Stimulated activated CD8-positive, alpha-beta memory T cell treated with anti-CD3 and anti-CD28 coated beads, Interleukin-7, amount 100 ng/mL, for 24 hours (primary cell): ENCODE measurements at places on chromosomes 3 and 15.

DNA sequence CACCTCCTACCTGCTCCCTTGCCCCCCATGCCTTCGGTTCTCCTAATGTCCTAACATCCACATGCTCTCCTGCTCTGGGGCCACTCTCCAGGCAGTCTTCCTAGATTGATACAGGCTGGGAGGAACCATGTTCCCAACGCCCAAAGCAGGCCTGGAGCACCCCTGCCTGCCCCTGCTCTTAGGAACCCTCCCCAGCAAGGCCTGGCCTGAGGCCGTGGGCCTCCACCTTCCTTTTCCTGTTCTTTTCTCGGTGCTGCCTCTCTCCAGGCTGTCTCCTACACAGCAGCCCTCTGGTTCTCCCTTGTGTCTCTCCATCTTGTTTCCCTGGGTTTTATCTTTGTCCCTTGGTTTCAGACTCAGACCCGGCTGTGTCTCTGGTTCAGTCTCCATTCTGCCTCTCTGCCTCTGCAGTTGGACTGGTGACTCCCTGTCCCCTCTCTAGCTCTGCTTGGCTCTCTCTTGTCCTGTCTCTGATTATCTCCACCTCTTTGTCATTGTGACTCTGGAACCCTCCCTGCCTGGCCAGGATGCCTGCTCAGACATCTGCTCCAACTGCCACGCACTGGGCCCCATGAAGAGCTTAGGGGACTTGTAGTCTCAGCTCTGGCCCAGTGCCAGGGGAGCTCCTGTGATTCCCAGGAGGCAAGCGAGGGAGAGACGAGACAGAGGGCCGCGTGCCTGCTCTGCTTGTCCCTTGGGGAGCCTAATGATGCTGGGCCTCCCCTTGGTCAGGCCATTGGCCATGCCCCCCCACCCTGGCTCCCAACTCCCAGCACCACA, 26.0 kb upstream of the RPL29 start:
- no peak for DNase-seq

GRCh38 chr3:195163719-195164572, 107.0 kb downstream of the XXYLT1 start:
- no peak for DNase-seq

GRCh38 chr3:191648787-191649186, 187.8 kb downstream of the PYDC2 start:
- DNase-seq, result no peak

DNA sequence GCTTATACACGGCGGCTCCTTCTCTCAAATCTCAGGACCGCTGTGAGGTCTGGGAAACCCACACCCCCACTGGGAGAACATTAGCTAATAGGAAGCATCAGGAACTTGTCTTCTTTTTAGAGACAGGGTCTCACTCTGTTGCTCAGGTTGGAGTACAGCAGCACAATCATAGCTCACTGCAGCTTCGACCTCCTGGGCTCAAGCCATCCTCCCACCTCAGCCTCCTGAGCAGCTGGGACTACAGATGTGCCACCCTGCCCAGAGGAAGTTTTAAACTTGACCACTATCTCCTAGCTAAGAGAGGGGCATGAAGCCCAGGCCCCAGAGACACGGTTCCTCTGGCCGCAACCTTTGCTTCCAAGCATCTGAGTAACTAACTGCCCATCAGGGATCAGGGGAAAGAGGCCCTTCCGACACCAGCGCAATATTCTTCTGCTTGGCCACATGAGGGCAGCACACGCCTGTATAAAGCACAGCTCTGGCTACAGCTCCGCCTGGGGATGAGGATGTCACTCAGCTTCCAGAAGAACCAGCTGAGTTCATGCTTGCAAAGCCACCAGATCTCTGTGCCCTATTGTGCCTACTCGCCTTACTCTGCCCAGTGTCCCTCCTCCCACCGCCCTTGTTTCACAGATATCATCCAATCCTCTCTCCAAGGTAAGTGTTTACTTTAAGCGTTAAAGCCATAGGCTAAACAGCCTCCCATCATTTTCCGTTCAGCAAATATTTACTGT, 57.6 kb upstream of the SLC6A11 start:
- peak; percentile 12 for DNase-seq

DNA sequence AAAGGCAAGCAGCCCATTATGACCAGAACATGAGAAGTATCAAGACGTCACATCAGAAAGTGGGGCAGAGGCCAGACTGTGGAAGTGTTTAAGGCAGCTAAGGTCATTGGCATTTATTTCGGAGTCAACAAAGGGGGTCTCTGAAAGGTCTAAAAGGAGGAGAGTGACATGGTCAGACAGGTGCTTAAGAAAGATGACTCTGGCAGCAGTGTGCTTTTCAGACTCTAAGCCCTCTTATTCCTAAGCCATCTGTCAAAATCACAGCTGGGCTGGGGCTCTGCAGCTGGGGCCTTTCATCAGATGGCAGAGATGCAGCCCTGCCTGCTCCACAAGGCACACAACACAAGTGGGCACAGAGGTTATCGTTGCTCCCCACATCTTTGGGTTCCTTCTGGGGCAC, 14.0 kb downstream of the FBXL22 start:
- no peak for DNase-seq

DNA sequence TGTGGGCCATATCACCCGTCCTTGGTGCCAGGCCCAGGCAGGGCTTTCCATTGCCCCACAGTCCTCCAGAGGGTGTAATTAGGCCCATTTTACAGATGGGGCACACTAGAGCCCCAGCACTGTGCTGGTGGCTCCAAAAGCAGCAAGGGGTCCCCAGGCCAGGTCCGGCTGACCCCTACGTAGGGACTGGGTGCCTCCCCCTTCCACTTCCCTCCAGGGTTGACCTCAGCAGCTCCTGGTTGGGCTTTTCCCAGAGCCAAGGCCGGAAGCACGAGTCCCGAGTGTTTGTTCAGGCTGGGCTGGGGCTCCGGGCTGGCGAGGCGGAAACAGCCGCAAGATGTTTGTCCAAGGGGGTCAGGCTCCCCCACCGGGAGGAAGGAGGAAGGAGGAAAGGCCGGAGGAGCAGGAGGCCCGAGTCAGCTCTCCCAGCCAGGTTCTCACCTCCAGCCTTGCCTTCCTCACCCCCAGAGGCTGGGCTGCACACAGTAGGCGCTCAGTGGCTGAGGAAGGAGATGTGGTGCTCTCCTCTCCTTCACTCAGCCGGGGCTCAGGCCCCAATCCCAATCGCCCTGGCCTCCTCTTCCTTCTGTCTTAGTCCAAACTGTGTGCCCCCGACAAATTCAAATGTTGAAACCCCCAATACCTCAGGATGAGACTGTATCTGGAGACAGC, 17.1 kb upstream of the PLXND1 start:
- DNase-seq, result no peak

GRCh38 chr15:74042603-74043424, 39.5 kb downstream of the GOLGA6A start:
- no peak for DNase-seq
